ENCODE measurements at places on chromosomes 7 and 10.

DNA sequence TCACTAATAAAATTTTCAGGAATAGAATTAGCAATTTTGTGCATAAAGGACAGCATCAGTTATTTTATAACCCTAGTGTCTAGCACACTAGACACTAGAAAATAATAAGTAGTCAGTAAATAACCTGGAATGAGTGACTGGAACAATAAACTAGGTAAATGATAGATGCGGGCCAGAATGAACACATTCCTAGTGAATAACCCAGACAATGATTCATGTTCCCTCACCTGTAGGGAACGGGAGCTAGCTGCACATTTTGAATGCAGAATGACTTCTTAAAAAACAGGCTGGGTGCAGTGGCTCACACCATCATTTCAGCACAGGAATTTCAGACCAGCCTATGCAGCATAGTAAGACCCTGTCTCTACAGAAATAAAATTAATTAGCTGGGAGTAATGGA, 3.2 kb upstream of the ATOH7 start:
- no peak for DNase-seq

DNA sequence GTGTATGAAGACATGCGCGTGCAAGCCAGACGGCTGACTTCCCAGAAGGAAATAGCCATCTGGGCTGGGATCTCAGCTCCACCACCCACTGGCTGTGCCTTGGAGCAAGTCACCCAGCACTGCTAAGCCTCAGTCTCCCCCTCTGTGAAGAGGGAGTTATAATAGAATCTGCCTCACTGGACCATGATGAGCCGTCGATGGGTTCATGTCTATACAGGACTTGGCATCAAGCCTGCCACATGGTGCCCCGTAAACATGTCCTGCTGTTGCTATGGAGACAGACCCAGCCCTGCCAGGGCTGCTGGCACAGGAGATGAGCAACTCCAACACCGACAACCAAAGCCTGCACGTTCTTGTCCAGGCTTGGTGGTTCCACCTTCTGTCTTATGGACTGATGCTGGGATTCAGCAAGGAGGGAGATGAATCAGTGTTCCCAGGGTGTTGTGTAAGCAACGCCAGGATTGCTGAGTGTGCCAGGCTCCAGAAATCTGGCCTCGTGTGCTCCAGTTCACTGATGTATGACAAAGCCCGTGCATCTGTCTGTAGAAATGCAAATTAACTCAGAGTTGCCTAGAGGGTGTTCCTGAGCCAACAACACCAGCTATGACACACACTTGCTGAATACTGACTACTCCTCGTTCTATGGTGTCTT, 5.6 kb downstream of the GPR15LG start:
- DNase-seq, result no peak

DNA sequence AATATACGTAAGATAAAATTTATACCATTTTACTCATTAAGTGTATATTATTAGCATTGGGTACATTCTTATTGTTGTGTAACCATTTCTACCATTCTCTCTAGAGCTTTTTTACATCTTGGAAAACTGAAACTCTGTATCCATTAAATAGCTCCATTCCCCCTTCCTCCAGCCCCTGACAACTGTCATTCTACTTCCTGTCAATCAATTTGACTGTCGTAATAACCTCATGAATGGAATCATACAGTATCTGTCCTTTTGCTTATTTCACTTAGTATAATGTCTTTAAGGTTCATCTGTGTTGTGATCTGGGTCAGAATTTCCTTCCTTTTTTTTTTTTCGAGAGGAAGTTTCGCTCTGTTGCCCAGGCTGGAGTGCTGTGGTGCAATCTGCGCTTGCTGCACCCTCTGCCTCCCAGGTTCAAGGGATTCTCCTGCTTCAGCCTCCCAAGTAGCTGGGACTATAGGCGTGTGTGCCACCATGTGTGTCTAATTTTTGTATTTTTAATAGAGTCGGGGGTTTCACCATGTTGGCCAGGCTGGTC, 15.6 kb downstream of the ZRANB1 start:
- DNase-seq, result no peak

DNA sequence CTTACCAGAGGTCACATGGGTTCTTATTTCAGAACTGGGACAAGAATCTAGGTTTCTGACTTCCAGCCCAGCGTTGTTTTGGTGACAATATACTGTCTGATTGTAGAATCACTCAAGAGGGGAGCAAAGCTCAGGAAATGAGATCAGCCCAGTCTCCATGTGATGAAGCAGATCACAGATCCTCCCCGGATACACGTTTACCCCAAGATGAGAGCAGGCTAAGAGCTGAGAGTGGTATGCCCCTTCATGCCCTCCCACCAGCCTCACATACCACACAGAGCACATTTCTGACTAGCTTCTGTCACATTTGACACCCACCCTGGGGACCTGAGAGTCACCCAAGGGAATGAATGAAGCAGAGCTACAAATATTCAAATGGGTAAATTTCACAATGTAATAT, 27.1 kb upstream of the PRKCQ start:
- DNase-seq, result peak; percentile 59

DNA sequence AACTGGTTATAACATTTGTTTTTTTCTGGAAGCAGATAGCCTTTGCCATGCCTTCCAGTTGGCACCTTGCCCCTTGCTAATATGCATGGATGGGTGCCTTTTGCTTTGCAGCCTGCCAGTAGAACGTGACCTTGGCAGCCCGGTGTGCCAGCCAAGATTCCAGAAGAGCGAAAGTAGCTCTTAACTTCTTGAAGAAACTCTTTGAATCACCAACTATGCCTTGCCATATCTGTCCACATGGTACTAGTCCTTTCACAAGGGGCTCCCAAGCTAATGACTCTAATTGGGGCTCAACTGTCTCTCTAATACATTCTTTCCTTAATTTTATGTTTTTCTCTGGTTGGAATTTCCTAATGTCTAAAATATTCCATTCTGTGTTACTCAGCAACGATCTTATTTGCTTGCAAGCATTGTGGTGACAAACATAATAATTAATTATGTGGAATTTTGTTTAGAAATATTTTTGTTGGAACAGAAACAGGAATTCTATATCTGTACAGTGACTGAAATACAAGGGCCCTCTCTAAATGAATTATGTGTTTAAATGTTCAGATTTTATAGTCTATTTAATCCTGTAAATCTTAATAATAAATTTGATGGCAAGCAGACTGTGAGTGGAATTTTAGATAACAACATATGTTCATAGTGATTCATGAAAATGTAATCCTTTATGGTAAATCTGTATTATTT, 45.8 kb downstream of the HDAC9 start:
- DNase-seq, result no peak

GRCh38 chr10:77496941-77497420, 140.6 kb downstream of the KCNMA1 start:
- no peak for DNase-seq

GRCh38 chr7:2331707-2332106, 17.5 kb upstream of the SNX8 start:
- no peak for DNase-seq

DNA sequence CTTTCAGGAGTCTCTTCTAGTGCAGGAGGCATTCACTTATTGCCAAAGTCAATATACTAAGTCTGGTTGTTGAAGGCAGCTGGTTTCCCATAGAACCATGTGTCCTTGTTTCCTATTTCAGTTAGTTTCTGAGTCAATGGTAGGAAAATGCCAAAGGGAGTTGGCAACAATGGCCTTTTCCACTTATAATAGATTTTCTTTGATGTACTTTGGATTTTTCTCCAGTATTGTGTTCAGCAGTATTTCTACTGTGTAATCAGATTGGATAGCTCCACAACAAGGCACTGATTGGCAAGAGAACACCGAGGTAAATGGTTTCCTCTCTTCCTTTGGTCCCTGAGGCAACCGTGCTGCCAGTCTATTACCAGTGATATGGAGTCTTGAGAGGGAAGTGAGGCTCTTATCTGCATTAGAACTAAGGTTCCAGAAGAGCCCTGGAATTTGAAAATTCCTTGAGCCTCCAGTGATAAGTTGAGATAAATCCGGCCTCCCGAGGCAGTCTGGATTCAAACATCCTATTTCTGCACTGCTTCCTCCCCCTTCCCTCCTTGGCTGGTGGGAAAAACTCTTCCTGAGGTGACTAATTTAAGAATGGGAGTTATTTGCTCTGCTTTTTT, 7.9 kb upstream of the SEPTIN7 start:
- DNase-seq, result no peak

DNA sequence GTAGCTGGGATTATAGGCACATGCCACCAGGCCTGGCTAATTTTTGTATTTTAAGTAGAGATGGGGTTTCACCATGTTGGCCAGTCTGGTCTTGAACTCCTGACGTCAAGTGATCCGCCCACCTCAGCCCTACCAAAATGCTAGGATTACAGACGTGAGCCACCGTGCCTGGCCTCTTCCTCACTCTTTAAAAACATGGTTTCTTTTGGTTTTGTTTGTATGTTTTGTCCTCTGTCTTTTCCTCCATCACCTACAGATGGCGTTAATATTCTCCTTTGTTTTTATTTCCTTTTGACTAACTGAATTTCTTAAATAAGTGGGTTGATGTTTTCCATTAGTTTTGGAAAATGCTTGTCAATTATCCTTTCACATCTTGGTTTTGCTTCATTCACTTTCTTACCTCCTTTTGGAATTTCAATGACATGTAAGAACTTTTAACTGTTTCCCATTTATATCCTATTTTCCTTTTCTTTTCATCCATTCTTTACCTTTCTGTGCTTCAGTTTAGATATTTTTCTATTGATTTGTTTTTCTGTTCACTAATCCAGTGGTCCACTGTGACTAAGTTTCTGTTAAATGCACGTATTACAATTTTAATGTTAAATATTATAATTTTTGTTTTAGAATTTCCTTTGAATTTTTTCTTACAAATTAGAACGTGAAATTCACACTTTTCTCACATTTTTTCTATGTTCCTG, 104.1 kb downstream of the ZNF467 start:
- peak; percentile 10 for DNase-seq

DNA sequence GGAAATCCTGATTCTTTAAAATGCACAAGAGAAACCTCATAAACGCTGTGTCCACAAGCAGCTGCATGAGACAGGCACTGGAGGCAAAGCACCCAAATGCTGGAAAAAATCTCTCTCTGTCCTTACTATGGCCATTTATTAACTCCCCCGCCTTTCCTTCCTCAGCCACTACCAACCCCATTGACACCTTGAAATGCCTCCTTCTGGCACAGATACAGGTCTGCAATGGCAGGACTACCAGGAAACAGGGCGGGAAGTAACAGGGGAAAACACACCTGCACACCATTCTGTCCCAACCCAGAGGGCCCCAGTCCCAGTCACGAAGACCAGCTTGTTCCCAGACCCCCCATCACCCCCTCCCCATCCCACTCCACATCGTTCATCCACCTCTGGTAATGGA, 224.3 kb downstream of the PARD3 start:
- DNase-seq, result no peak

- DNase-seq, result no peak
Observed at GRCh38 chr7:127346575-127347256, 45.8 kb downstream of the ZNF800 start.

DNA sequence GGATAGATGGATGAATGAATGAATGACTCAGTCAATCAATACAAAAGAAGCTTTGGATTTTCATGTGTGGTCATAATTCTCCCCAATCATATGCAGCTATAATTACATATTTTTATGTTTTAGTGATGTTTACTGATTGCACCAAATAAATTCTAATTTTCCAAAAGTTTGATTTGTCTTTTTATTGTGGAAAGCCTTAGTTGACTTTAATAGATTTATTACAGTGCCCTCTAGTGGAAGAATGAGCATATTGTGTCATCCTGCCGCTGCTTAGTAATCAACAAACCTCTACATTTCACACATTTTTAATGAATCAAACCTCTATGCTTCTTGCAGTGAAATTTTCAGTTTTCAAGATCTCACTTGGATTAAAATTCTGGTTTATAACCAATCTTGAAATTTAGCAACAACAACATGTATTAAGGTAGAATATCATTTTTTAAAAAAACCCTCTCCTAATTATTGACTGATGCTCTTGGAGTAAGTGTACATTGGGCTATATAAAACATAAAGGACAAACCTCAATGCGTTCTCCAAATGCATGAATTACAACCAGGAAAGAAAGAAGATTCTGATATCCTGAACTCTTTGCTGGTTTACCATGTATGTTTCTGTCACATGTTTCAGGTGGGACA, 55.6 kb upstream of the PNLIP start:
- DNase-seq, result no peak

DNA sequence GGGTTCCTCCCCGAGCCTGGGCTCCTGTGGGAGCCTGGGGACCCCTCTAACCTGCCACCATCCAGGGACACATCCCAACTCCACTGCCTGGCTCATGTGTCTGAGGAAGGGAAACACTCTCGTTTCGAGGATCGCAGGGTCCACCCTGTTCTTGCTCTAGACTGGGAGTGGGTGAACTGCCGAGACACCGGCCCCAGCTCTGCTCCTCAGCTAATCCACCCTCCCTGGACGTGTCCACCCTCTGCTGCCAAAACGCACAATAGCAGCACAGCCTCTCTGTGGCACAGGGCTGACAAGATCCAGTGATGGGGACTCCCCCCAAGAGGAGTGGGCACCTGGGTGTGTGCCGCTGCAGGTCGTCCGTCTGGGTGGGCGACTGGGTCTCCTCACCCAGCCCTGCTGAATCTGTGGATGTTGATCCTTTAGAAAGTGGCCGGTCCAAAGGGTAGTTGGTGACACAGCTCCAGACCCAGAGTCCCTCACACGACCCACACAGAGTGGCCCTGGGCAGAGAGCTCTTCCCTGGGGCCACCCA, 65.2 kb upstream of the FAM20C start:
- DNase-seq, result no peak
